ENCODE measurements at places on chromosomes 11 and 22. TPM values are rescaled to one million over a fixed set of nuclear protein-coding genes. Genes with fewer than 3 reads are reported as not detected.

Gene CCDC88B
- 0.59 TPM for total RNA-seq

Gene TUB
- total RNA-seq = 18.9 TPM

Gene TMA7B
- total RNA-seq = not detected

Gene CYP2D6
- not detected for total RNA-seq

Gene NLRP10
- total RNA-seq = not detected

Gene ANGPTL5
- not detected for total RNA-seq

Gene NXF1
- 59.3 TPM for total RNA-seq

Gene BIK
- total RNA-seq = 0.14 TPM

- no peak for DNase-seq
Observed at GRCh38 chr11:133526790-133527189, 5.5 kb downstream of the OPCML start.

GRCh38 chr11:40294349-40294735 lies 1165.1 kb downstream of the LRRC4C start:
- no peak for DNase-seq

GRCh38 chr11:5666402-5666793 lies 18.5 kb downstream of the TRIM5 start:
- no peak for DNase-seq

- no peak for DNase-seq
Observed at GRCh38 chr22:24424001-24424900, 3.1 kb upstream of the ADORA2A start.

DNA sequence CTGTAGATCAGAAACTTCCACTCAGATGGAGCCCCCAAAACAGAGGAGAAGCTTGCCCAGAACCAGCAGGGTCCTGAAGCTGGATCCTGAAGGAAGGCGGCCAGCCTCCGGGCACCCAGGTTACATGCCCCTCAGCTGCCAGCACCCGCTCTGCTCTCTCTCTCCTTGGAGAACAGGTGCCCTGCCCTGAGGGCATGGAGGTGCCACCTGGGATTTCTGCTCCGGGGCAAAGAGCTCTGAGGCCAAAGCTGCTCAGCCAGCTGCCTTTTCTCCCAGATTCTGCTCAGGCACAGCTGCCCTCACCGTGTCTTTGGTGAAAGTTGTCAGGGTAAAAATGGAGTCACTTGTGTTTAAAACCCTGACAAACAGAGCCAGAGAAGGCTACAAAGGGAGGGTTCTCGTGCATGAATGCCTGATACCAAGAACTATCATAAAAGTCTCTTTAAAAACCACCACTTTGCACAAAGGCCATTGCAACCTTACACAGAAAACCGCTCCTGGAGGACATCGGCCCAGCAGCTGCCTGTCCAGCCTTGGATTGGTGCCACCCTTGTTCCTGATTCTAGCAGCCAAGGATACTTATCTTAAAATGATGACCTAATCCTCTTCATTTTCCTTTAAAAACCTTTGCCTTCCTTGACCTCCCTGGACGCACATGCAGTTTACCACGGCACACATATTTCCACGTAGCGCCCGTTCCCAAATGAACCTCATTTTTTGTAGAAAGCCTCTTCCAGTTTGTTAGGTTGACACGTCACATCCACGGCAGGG lies 140.0 kb downstream of the CACNA1I start:
- DNase-seq = peak; percentile 30

DNA sequence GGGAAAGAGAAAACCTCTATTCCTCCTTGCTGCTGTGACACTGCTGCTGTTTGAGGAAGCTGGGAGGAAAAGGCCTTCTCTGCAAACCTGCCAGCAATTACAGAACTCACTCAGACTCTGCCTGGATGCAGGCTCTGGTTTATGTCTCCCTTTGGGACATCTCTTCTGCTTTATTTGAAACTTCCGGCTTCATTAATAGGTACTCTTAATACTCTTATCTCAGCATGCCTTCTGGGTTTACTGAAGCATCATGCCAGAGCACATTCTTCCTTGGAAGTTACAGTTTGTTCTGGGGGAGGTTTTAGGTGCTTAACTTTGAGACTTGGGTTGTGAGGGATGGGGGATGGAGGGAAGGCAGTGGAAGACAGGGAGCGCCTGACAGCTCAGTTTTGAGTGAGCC lies 79.9 kb downstream of the NAV2 start:
- DNase-seq = no peak

- no peak for DNase-seq
Observed at GRCh38 chr11:82261367-82261766, 472.3 kb downstream of the FAM181B start.

DNA sequence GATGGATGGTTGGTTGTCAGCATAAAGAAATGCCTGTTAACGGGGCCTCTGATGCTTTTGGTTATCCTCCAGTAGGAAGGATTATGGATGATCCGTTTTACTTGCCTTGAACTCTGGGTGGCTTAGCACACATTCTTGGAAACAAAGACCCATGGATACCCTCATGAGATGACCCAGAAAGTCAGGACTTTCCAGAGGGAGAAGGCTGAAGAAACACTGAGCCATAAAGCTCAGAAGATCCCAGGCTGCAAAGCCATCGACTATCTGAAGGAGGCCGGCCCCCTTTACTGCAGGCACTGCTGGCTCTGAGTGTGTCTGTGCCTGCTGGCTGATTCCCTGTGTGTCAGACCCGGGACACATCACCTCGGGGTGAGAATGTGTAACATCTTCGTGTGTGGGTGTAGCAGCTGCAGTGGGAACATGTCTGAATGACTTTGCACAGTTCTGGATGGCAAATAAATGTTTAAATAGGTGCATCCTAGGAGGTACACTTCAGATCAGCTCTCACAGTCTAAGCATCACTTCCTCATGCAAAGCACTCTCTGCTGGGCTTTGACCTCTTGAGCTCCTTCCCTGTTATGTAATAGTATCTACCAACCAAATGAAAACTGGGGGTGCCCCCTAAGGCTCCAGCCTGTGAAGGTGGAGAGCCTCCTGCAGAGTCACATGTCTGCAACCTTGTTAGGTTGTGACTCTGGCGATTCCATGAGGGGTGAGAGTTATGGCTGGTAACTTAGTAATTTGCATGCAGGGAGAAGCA lies 1084.9 kb downstream of the TBC1D22A start:
- DNase-seq = peak; percentile 60

DNA sequence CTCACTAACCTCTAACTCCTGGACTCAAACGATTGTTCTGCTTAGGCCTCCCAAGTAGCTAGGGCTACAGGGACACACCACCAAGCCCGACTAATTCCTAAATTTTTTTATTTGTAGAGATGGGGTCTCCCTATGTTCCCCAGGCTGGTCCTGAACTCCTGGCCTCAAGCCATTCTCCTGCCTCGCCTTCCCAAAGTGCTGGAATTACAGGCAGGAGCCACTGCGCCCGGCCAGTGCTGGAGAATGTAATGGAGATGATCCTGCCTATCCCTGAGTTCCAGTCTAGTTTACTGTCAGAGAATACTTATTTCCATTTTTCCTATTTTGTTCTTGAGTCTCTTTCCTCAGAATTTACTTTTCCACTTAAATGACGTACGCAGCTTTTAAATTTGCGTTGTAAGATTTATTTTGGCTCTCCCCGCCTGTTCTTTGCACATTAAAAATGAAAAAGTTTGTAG lies at the start of gene CHEK1:
CHEK1 (plus strand) TSS at position 408 of the 458 bp plus-strand sequence. CDS start 1,606 bp downstream, outside the sequence.
- no peak for DNase-seq

DNA sequence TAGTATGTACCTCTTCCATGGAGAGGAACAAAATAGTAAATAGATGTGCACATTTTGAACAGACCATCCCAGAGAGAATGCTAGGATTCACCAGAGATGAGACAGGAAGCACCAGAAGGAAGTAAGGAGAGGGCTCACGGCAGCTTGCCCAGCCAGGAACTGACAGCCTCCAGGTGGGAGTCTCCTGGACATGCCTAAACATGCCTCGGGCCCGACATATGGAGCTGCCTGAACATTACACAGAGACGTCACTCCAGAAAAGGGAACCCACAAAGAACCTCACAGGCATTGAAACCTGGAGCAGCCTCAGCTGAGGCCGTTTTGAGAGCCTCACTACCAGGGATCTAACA lies 67.4 kb downstream of the BRD1 start:
- peak; percentile 30 for DNase-seq

DNA sequence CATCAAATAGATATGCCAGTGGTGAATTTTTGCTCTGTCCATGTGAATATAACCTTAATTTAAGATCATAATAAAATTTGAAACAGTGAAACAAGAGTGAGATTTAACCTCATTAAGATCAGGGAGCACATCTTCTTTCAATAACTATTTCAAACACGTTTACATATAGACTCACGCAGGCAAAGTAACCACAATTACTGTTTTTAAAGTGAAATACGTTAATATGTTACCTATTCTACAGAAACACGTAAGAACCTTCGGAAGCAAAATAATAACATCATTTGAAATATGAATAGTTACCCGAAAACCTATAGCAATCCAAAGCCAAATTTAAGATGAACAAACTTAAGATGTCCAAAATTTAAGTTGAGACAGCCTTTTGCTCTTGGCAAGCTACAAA lies 136.2 kb upstream of the ZC3H12C start:
- no peak for DNase-seq

DNA sequence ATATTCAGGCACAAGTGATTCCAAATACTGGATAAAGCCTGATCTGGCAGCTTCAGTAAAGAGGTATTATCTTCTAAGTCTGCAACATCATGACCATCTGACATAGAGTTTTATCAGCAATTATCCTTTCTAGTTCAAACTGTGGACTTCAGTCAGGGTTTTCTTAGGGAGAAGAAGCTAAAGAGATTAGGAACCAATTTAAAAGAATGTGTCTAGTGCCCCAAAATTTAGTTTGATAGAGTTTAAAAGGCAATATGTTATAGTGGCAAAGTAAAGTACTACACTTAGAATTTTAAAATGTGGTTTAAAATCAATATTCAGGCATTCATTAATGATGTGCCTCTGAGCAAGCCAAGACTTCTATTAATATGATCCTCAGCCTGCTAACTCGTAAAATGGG lies 5.4 kb downstream of the PAK1 start:
- DNase-seq = no peak

DNA sequence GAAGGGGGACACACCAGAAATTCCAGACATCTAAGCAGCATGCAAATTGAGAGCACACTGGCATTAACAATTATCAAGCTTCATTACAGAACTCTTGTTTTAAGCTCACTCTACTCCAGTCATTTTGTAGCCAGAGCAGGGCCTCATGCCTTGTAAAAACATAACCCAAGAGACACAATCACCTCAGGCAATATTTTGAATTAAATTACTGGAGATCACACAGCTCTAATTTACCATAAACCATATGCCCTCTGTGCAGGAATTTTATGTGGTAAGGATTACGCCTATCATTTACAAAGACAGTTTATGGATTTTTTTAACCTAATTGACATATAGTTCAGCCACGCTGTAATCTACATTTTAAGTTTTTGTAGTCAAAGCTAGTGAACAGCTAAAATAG lies 414.1 kb upstream of the DDI1 start:
- DNase-seq = peak; percentile 18

Data from SJCRH30 (cell line).